ENCODE measurements at places on chromosomes 1 and 21.

DNA sequence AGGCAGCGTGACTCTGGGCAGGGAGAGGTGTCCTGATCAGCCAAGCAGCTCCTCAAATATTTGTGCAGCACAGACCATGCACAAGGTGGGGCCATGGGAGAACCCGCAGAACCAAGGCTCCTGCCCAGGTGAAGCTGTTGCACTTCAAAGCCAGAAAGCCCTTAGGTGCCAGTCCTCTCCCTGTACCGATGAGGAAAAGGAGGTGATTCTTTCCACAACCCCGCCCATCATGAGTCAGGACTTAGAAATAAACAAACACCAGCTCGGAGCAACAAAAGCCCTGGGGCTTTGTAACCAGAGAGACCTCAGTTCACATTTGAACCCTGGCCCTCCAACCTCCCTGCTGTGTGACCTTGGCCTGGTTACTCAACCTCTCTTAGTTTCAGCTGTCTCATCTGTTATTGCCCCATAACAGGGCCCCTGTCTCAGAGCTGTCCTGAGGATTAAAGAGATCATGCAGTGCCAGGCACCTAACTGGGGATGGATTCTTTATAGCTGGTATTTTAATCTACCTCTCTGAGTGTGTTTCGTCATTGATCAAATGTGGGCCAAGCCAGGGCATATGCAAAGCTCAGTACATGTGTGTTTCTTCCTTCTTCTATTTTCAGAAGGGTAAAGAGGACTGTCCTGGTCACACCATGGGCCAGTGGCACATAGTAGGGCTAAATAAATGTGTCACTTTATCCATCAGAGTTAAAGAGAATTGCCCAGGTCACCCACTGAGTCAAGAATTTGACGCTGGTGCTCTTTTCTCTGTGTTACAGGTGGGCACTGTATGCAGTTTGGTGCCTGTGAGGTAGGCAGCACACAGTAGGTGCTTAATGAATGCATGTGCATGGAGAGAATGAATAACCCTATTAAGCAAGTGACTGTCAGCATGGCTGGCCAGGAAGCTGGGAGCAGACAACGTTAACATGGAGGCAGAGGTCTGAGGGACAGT is 1.4 kb downstream of the LDLRAD1 start:
- no peak for DNase-seq

DNA sequence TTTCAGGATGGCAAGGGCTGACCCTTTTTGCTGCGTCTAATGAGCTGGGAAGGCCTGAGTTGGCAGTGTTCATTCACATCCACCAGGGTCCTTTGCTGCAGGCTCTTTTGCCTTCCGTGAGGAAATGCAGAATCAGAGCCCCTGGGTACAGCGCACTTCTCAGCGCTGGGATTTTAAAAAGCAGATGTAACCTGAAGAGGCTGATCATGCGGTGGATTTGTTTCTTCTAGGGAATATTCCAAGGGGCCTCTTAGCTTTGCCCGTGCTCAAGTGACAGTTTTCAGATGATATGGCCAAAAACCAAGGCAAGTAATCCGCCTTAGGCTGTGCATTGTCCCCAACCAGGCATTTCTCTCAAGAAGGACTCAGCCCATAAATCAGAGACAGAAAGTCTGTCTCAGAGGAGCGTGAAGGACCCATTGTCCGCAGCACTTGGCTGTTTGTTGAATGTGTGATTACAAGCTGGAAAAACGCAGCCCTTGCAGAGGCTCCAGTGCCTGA is 237.6 kb downstream of the PTPRC start:
- DNase-seq, result no peak

DNA sequence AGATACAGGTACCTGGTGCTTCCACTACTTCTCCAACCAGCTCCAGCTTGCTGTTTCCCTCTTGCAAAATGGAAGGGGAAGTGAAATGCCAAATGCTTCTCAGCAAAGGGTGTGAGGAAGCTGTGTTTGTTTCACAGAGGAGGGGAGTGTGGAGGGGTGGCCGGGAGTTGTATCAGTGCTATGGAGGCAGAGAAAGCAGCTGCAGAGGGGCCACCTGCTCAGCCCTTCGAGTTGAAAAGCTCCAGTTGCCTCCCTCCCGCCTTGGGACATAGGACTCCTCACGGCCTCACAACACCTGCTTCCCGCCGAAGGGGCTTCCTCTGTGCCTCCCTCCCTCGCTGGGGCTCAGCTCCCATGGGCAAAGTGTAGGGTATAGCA is 12.1 kb upstream of the LINGO4 start:
- DNase-seq, result no peak

DNA sequence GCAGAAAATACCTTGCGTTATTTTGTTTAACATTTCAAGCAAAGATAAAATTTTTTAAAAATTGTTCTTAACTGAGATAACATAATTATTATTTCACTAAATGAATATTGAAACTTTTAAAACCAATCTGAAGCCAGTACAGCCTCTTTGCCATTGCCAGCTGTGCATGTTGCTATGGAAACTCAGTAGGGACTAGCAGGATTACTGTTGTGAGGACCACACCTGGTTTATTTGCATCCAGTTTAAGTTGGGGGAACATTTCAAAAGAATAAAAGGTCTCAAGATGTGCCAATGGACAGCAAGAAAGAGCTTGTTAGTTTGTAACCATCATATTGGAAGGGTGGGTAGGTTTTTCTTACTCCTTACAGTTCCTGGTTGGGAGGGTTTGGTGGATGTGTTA is 80.7 kb downstream of the POU2F1 start:
- no peak for DNase-seq

- no peak for DNase-seq
Observed at GRCh38 chr21:38361324-38361723, 104.5 kb downstream of the KCNJ15 start.

GRCh38 chr21:17900990-17901385 is 81.8 kb upstream of the C21orf91 start:
- no peak for DNase-seq

DNA sequence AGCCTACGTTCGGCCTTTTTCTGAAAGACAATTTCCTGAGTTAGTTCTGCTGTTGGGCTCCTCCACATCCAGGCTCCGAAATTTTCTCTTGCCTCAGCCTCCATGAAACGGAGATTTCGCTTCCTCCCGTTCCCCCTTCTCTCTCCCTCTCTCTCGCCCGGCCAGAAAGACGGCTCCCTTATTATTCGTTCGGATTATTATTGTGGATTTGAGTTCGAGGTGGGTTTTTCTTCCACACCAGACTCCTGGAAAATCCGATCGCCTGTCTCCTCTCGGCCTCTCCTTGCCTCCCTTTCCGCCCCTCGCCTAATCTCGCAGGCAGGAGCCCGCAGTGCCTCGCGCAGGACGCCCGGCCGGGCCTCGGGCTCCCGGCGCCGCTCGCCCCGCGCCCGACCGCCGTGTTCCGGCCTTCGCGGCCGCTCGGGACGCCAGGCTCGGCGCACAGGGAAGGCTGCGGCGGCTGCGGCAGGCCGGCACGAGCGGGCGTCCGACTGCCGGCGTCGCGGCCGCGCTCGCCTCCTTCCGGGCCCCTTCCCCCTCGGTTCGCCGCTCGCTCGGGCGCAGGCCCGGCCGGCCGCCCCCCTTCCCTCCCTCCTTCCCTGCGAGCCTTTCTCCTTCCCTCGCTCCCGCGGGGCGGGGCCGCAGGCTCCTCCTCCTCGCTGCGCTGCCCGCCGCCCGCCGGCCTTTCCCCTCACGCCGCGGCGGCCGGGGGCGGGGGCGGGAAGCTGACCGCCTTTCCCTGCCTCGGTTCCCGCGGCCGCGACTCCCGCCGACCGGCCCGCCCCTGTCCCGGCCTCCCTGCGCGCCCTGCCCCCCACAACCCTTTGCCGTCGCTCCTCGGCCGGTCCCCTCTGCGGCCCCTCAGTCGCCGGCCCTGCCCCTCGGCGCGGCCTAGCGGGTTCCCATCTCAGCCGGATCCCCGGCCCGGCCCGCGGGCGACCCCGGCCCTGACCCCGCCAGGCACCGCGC is at the start of gene ARHGEF11:
Gene ARHGEF11, minus strand, starts transcription at position 493 of the 969 bp plus-strand sequence. CDS start 1,412 bp downstream, outside the sequence.
- DNase-seq, result peak; percentile 90

DNA sequence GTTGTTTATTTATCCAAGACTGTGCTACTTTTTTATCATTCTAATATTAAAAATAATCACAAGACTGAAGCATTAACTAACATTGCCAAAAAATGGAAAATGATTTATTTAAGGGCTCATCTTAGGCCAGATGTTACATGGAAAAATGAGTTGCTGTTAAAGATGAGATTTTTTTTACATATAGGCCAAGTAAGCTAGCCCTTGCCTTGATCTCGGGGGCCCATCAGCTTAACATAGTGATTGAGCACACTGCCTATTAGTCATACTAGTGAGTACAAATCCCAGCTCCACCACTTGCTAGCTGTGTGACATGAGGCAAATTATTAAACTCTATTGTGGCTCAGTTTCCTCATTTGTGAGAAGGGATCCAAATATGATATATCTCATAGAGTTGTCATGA is 275.9 kb upstream of the SNX7 start:
- peak; percentile 43 for DNase-seq

DNA sequence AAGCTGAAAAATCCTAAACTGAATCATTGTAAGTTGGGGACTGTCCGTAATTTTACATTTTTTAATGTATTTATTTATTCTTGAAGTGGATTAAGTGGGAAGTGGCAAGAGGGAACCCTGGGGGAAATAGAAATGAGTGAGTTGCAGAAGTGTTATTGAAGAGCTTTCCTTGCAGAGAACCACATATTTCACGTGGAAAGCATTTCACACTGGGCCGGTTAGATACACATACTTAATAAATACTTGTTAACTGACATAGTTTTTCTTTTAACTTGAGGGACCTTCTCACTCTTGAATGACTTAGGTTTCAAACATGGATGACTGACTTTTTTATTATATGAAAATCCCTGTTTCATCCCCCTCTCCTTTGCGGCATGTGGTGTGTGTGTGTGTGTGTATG is 239.3 kb downstream of the LMO4 start:
- no peak for DNase-seq

GRCh38 chr1:202283379-202283844 is 58.3 kb downstream of the UBE2T start:
- DNase-seq, result no peak

DNA sequence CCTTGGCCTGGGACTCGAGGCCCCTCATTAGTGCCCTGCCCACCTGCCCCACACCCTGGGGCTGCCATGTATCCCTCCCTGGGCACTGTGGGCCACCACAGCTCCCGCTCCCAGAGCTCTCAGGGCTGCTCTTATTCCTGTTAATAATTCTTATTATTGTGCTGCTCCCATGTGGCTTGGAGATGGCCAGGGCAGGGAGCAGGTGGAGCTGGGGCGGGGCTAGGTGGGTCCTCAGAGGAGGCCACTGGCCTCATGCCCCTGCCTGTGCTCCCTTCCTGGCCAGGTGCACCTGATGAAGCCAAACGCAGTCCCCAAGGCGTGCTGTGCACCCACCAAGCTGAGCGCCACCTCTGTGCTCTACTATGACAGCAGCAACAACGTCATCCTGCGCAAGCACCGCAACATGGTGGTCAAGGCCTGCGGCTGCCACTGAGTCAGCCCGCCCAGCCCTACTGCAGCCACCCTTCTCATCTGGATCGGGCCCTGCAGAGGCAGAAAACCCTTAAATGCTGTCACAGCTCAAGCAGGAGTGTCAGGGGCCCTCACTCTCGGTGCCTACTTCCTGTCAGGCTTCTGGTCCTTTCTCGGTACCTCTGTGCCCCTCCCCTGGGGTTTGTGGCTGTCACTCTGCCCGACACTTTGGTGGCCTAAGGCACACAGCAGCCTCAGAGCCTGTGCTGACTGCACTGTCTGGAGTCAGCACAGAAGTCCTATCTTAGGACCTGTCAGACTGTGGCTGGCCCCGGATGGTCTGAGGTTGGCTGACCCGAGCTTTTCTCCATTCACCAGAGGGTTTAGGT is 34.1 kb downstream of the BMP8A start:
- no peak for DNase-seq

GRCh38 chr1:225825607-225826007 is 15.7 kb downstream of the EPHX1 start:
- DNase-seq, result no peak

GRCh38 chr1:207849646-207850045 is 61.3 kb downstream of the CD34 start:
- DNase-seq, result peak; percentile 15

DNA sequence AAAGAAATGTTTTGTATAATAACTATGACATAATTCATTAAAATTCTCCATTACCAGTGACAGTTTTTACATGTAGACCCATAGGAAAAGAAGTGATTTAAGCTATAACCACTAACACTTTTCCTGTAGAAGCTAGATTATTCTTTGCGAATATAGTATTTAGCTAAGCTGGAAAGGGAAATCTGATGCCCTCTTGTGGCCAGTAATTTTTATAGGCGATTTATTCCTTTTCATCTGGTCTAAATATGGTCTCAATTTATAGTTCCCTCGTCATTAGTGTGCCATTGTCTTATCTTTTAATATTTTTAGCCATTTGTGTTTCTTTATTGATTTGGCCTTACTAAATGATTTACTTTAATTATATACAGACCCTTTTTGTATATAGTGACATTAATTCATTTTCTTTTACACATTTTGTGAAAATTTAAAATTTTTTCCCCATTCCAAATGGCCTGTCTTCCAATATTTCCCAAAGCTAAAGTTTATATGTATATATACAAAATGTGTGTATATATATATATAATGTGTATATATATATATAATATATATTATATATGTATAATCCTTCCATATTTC is 26.7 kb downstream of the BTG3 start:
- DNase-seq, result peak; percentile 63

- peak; percentile 99 for DNase-seq
Observed at GRCh38 chr1:198935306-198935921, 296.6 kb downstream of the PTPRC start.

DNA sequence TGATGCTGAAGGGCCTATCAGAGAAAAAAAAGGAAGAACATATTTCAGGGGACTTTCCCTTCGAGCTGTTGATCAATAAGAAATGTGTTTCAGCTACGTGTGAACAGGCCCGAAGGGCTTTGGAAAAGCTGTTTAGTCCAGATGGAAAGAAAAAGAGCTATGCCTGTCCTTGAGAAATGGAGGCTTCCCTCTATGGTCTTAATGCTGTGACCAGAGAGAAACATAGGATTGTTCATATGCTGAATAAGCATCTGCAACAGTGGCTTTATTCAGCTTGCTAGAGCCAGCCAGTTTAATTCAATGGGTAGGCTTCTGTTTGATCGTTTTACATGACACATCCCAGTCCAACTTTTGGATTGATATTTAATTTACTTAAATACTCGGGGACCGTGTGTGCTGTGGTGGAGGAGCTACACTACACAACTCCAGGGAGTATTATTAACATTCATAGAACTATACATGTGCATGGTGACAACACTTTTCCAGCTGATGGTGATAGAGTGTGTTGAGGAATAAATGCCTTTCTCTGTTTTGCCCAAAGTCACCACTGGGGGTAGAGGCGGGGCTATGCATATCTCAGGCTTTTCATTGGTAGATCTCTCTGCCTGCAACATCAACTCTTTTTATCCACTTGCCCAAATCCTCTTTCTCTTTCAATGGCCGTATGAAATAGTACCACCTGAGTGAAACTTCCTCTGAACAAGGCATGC is 106.7 kb upstream of the C8B start:
- DNase-seq, result no peak

- DNase-seq, result no peak
Observed at GRCh38 chr1:164141797-164142196, 417.2 kb upstream of the PBX1 start.

- no peak for DNase-seq
Observed at GRCh38 chr1:7572654-7573152, 198.4 kb upstream of the VAMP3 start.

GRCh38 chr21:41405321-41405720 is 20.7 kb upstream of the MX1 start:
- DNase-seq, result no peak

- DNase-seq, result no peak
Observed at GRCh38 chr21:36881228-36881627, 85.2 kb downstream of the HLCS start.
